Heart left ventricle (tissue), 16 donors: ENCODE measurements at places on chromosomes 7 and 10.

DNA sequence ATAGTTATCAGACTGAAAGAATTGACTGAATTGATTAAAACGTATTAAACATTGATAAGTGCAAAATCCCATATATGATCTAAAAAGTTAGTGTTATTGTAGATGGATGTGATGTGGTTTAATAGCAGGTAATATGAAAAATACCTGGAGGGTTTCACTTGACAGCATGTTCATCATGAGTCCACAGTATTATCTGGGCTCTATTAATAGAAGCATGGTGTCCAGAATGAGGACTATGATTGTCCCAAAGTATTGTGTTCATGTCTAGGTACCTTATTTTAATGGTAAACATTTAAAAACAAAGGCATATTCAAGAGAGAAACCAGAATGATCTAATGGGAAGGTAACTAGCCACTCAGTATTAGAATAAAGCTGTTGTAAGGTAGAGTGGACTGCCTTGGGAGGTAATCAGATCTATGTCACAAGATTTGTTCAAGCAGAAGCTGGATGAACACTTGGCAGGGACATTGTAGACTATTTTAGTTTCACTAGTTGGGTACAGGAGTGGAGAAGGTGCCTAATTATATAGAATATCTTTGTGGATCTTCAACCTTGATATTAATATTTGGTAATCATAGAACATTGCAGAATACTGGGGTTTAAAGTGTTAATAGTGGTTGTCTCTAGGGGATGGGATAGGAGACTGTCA lies 43.5 kb downstream of the MCU start:
- no peak for DNase-seq

- DNase-seq, result no peak
Observed at GRCh38 chr7:117781707-117782106, 91.5 kb downstream of the CTTNBP2 start.

DNA sequence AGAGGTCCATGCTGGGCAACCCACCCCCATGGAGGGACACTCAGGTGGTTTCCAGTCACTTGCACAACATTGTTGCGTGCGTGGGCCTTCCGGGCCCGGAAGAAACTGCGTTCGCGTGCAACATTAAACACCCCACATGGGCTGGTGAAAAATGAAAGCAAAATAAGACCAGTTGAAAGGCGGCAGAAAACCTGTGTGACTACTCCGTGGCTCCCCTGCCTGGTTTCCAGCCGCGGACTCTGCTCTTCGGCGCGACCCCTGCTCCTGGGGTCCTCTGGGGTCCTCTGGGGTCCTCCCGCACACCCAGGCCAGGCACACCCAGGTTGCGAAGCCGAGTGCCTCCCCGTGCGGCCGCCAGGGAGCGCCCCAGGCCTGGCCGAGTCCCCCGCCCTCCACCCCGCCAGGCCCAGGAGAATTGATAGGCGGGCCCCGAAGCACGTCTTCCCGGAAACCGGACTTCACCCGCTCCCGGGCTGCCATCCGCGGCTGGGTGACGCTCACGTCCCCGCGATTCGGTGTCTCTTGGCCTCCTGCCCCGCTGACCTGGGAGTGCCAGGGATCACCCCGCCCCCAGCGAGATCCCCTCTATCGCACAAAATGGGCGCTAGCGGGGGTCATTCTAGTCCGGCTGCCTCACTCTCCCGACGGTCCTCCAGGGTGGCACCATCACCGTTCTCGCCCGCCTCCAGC lies 1.9 kb upstream of the SH2D4B start:
- DNase-seq, result peak; percentile 69

GRCh38 chr7:47508389-47509380 lies 73.2 kb downstream of the TNS3 start:
- DNase-seq, result no peak

DNA sequence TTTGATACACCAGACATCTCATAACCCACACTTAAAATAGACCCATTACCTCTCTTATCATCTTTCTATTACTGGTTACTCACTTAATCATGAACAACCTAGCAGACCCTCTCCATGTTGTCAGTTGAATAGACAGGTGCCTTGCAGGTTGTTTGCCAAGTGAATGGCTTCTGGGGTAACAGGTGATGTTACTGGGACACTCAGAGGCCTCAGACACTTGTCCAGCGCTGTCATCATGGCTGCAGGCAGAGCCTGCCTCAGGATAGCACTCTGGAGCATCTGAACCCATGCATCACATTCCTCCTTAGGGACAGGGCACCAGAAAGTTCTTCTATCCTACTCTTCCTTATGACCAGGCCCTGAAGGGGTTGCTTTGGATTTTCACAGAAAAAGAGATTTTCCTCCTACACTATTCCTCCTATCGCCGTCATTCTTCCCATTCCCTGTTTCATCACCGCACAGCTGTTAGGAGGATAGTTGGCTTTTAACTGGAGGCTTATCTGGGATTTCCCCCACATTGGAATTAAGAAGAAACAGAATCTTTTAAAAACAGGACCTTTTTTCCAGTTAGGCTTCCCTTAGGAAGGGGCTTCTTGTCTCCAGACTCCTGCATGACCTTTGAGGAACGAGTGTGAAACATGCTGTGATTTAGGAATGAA lies 182.1 kb downstream of the VTI1A start:
- no peak for DNase-seq

GRCh38 chr7:33108554-33109004 lies 625 bp downstream of the RP9 start:
- no peak for DNase-seq

GRCh38 chr10:69211104-69211503 lies 9.0 kb upstream of the HKDC1 start:
- DNase-seq, result no peak

DNA sequence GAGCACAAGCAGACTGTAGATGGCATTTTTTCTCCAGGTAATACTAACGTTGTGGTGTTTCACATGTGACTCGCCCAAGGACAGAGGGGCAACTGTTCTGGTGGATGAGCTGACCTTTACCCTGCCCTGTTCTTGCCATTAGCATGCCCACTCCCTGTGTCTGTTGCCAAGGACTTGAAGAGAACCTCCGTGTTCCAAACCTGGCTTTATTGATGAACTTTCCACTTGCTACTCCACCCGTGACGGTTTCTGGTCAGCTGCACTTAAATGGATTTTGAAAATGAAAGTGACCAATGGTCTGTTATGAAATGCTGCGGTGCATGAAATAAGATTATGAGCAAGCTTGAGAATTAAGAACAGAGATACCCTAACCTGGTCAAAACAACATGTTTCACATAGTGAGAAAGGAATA lies 30.4 kb downstream of the LRRC4 start:
- DNase-seq, result no peak

GRCh38 chr7:55308186-55308929 lies 56.8 kb upstream of the LANCL2 start:
- no peak for DNase-seq

DNA sequence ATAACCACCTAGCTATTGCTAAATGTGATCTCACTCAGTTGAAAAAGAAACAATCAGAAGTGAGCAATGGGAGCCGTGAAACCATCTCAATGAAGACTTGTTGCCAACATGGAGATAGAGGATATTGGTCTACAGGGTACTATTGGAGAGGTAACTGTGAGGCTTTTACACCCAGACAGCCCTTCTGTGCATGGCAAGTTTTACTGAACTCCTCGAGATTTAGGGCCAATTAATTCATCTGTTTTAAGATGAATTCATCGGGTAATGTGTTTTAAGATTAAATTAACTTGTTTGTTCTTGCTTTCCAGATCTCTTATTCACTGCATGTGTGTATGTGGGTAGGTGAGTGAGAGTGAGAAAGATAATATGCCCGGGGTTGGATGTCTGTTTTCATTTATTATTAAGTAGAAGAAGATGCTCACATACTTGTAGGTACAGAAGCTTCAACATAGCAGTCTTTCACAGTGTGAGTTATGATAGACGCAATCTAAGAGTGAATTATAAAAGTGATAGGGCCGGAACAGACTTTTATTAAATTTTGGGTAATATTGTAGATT lies 323.8 kb downstream of the EXOC4 start:
- DNase-seq, result no peak

DNA sequence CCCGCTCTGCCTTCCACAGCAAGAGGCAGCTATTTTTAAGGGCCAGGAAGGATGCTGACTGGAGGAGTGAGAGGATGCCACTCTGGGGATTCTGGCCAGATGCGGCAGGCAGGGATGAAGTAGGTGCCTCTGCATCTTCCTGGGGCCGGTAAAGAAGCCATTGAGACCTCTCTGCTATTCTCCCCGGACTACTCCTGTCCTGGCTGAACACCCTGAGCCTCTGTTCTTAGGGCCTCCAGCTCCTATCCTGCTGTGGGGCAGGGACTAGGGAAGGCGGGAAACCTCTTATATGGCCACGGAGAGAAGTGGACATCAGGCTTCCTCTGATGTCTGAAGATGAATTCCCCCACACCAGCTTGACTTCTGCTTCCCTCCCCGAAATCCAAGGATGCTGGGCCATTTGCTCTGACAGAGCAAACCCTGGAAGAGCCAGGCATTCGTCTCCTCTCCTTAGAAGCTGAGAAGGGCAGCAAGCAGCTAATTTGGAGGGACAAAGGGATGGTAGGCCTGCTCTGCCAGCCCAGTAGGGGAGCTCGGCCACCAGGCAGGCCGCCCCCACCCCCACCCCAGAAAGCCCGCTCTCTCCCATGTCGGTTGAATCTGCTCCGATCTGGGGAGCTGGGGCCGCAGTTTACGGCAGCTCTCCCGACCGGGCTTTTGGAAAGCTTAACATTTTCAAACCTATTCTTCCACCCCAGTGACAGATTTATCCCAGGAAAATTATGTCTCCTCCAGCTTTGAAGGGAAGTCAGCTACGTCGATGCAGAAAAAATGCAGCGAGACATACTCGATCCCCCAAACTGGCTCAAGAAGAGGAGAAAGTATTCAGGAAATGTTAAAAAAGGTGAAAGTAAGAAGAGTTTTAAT lies 2.8 kb downstream of the FGF8 start:
- no peak for DNase-seq

DNA sequence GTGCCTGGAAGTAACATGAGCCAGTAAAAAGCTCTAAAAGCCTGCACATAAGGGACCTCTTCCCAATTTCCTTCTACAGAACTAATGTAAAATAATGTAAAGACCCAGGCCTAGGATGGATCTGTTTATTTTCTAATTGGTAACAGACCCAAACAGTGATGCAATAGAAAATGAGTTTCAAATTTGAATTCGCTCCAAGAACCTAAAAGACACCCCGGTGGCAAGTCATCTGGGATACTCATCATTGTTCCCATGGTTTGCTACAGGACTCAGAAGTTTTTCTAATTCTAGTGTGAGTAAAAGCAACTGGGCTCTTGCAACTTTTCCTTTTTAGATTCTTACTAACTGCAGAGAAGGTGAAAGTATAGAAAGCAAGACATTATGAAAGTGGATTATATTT lies 271.3 kb upstream of the CACNA2D1 start:
- no peak for DNase-seq

DNA sequence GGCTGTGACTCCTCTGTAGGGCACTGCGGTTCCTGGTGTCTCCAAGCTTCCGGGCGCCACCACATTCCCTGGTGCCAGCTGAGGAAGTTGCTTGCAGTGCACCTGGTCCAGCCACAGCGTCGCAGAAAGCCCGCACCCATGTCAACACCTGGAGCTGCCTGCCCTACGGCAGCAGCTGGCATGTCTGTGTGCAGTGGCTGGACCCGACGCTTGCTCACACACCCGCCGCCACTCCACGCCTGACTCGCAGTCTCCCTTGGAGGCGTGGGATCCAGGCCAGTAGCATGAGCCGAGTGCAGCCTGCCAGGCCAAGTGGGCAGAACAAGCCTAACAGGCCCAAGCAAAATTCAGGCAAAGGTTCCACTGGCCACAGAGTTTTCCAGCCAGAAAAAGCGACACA lies 118.1 kb upstream of the PHF14 start:
- DNase-seq, result no peak

DNA sequence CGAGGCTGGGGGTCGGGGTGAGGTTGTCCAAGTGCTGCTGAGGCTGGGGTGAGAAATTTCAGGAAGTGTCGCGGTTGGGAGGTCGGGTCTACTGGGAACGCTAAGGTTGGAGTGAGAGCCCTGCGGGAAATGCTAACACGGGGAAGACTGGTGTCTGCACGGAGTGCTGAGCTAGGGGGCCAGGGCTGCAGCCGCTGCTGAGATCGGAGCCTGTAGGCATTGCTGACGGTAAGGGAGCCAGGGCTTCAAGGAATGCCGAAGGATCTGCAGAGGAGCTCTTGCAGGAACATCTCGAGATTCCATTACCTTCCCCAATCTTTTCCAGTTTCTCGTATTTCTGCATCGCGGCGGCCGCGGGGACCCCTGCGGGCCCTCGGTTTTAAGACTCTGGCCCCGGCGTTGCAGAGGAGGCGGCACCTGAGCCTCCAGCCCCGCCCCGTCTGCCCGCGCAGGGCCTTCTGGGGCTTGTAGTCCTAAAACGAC lies at the start of gene CDK5:
Gene CDK5 (minus strand): TSS at position 392 of the 483 bp plus-strand sequence. CDS start 49 bp downstream, at position 343.
- no peak for DNase-seq

- DNase-seq, result no peak
Observed at GRCh38 chr10:86500846-86501245, 20.7 kb downstream of the WAPL start.

GRCh38 chr10:29646238-29646902 lies 11.6 kb upstream of the SVIL start:
- no peak for DNase-seq

DNA sequence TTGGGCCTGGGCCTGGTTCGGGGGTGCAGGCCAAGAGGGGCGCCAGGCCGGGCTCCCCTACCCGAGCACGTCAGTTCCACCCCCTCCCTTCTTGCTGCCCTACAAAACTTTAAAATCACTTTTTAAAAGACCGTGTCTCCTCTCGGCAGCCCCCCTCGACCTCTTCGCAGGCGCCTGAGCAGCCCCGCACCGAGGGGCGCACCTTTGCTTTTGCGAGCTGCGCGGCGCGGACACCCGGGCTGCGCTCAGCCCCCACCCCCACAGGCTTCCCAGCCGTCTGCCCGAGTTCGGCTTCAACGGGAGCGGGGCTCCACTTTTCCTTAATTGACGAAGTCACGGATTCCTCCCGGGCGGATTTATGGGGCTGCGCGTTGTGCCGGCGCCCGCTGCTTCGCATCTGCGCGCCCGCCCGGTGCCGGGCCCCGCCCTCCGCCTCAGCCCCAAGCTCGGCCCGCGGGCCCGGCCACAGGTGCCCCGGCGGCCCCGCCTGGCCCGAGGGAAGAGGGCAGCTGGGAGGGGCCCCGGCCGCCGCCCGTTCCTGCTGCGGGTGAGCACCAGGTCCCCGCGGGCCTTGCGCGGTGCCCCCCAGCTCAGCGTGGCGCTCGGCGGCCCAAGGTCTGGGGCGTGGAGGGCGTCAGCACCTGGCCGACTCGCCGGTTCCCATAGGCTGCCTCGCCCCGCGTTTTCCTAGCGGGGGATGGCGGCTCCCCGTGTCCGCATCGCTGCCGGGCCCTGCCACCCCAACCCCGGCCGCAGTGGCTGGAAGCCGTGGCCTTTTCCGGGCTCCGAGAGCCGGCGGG lies 10.8 kb upstream of the MNX1 start:
- DNase-seq, result no peak

GRCh38 chr10:124450783-124451057 lies 885 bp upstream of the NKX1-2 start:
- no peak for DNase-seq

GRCh38 chr10:114326795-114327194 lies 77.5 kb downstream of the AFAP1L2 start:
- DNase-seq, result no peak

- no peak for DNase-seq
Observed at GRCh38 chr10:10903620-10904019, 114.1 kb upstream of the CELF2 start.
